ENCODE measurements at places on chromosomes 2 and 18. TPM values are rescaled to one million over a fixed set of nuclear protein-coding genes. Genes with fewer than 3 reads are reported as not detected.

The CCDC121 gene
- total RNA-seq, result 1.8 TPM

The HDHD2 gene
- 15.4 TPM for total RNA-seq

The IL36A gene
- not detected for total RNA-seq

The KCNS3 gene
- total RNA-seq, result 0.78 TPM

The DDX1 gene
- 83.6 TPM for total RNA-seq

The DSG1 gene
- not detected for total RNA-seq

The ZAP70 gene
- total RNA-seq, result 0.13 TPM

The EGR4 gene
- not detected for total RNA-seq

The CYS1 gene
- 2.6 TPM for total RNA-seq

The TUBB8B gene
- total RNA-seq, result not detected

The ARHGEF33 gene
- 0.43 TPM for total RNA-seq
